ENCODE measurements at places on chromosomes 13 and 19. TPM values are rescaled to one million over a fixed set of nuclear protein-coding genes. Genes with fewer than 3 reads are reported as not detected.

CFD gene
- total RNA-seq = 1.3 TPM

ACP7 gene
- 0.33 TPM for total RNA-seq

ZNF112 gene
- total RNA-seq = 7.6 TPM

B3GNT3 gene
- total RNA-seq = 11.5 TPM

CDX2 gene
- total RNA-seq = not detected

OVOL3 gene
- not detected for total RNA-seq

LCP1 gene
- total RNA-seq = 83.1 TPM

FAAP24 gene
- total RNA-seq = 1.7 TPM

DNA sequence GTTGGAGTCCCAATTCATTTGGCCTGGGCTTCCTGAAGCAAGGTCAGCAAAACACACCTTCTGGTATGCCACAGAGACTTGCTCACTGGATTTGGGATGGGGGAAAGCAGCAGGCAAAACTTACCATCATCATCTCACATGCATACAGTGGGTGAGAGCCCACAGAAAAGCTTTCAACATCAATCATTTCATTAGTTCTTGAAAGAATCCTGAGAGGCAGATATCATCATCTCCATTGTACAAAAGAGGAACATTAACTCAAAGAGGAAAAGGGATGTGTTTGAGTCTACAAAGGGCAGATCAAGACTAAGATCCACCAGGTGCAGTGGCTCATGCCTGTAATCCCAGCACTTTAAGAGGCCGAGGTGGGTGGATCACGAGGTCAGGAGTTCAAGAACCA lies 6.4 kb downstream of the WDR87 start:
- DNase-seq = no peak

- DNase-seq = no peak
Observed at GRCh38 chr13:100240109-100240779, 151.4 kb downstream of the PCCA start.

DNA sequence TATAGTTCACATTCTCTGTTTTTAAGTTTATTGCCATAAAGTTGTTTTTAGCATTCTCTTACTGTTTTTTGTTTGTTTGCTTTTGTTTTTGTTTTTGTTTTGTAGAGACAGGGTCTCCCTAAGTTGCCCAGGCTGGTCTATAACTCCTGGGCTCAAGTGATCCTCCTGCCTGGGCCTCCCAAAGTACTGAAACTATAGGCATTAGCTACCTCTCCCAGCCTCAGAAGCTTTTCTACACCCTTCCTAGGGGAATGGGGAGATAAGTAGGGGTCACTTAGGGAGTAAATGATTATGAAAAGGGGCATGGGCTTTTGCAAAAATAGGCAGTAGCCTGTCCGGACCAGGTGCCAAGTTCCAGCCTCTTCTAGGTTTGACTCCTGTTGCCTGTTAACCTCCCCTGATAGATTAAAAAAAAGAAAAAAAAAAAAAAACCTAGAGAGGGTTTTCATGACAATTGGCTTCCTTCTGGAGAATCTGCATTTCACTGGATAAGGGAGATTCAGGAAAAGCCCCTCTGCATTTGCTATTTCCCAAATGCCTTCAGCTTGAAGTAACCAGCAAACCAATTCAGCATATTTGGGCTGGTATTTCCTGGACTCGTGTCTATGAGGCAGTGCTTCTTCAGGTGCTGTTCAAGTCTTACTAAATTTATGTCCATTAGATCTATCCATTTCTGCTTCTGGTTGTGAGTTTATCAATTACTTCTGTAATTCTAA lies 216.8 kb downstream of the TM9SF2 start:
- DNase-seq = no peak

- DNase-seq = no peak
Observed at GRCh38 chr13:44667943-44668342, 91.8 kb upstream of the TSC22D1 start.

DNA sequence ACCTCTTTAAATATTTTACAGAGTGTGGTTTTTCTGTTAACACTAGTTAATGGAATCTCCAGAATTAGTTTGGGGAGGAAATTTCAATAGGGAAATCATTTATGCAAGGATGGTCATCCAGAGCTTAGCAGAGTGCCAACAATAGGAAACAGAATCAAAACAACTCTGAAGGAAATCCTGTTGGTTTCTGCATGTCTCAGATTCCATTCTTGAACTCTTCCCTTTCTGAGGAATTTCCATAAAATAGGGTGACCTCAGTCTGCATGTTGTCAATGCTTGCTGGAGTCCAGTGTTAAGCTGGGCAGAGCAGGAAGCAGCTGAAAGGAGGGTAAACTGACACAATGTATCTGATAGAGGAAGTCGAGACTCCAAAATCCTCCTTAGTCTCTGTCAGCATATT lies 16.9 kb downstream of the CBY2 start:
- peak; percentile 19 for DNase-seq

DNA sequence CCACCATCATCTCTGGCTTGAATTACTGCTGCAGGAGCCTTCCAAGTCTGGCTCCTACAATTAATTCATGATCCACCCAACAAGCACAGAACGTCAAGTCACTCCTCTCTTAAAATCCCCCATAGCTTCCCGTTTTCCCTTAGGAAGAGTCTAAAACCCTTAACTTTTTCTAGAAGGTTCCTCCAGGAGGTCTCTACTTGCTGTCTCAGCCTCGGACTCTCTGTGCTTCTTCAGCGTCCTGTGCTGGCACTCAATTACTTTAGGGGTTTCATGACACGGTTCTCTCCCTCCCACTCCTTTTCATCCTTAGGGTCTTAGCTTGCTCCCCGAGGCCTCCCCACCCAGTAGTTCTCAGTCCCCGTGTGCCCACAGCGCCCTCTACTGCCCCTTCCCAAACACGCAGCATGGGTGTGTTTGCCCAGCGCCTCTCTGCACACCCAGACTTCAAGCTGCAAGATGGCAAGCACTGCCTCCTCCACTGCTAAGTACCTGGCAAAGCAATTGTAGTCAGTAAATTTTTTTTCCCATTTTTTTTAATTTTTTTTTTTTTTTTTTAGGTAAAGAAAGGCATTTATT lies 25.8 kb upstream of the MAP3K10 start:
- no peak for DNase-seq

DNA sequence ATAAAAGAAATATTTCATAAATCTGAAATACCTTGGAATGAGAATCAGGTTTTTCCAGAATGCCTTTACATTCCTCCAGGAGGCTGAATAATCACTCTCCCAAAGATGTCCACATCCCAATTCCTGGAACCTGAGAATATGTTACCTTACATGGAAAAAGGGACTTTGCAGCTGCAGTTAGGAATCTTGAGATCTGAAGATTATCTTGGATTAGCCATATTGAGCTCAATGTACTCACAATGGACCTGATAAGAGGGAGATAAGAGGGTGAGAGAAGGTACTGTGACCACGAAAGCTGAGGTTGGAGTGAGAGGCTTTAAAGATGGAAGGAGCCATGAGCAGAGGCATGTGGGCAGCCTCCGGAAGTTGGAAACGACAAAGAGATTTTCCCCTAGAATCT lies 36.8 kb upstream of the MBNL2 start:
- DNase-seq = no peak

GRCh38 chr19:33482476-33482875 lies 39.1 kb downstream of the PEPD start:
- no peak for DNase-seq

GRCh38 chr13:69291292-69291906 lies 816.2 kb upstream of the ATXN8OS start:
- no peak for DNase-seq

GRCh38 chr13:113040597-113041292 lies 64.8 kb upstream of the F7 start:
- DNase-seq = no peak

DNA sequence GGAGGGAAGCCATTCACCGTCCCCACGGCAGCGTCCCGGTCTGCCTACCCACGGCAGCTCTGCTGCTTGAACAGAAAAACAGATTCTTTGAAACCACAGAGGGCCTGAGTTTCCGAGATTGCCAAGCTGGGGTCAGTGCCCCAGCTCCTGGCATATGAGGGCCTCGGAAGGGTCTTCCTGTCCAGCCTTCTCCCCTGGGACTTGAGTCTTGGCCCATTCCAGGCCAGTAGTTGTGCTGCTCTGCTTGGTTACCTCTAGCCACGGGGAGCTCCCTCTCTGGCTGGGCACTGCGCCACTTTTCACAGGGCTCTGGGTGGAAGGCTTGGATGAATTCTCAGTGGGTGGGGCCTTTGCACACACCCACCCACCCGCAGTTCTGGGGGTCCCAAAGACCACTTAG lies 8.6 kb upstream of the SPIB start:
- DNase-seq = no peak

All from kidney epithelial cell (primary cell).